T-helper 17 cell (primary cell): ENCODE measurements at places on chromosomes 1 and 21. TPM values are rescaled to one million over a fixed set of nuclear protein-coding genes. Genes with fewer than 3 reads are reported as not detected.

GRCh38 chr21:37374027-37374426, 7.5 kb downstream of the DYRK1A start:
- peak overlapping the region; percentile 61 for H3K27ac ChIP-seq
- H3K4me1 ChIP-seq, result peaks cover 78% of the 10 kb centered on the region
- no peak for DNase-seq
- peak overlapping the region; percentile 43 for H3K4me3 ChIP-seq
- H3K27me3 ChIP-seq, result no peaks in the 10 kb centered on the region
- no peaks in the 10 kb centered on the region for H3K36me3 ChIP-seq

GRCh38 chr1:40739455-40740008, 44.1 kb upstream of the KCNQ4 start:
- no peaks in the 10 kb centered on the region for H3K27me3 ChIP-seq
- H3K36me3 ChIP-seq, result peaks cover 10% of the 10 kb centered on the region
- no peak overlapping the region for H3K4me3 ChIP-seq
- no peak for DNase-seq
- no peak overlapping the region for H3K27ac ChIP-seq

GRCh38 chr1:224724566-224724965, 108.4 kb downstream of the CNIH3 start:
- H3K27ac ChIP-seq, result no peak overlapping the region
- peaks cover 4% of the 10 kb centered on the region for H3K36me3 ChIP-seq
- DNase-seq, result no peak
- H3K4me3 ChIP-seq, result no peak overlapping the region

DNA sequence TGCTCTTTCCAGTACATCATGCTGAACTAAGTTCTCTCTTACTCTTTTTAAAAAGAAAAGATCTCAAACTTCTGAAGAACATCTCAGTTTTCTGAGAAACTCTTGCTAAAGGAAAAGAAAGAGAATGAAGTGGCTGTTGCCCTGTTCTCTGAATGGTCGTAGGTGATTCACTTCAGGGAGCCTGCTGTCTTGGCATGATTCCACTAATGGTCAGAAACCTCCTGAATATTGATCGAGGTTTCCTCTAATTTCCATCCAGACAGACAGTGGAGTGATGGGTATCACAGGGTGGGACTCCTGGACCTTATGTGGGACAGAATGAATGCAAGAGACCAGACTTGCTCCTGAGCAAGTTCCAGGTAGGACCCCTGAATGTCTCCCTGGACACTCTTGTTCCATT, 2.5 kb downstream of the FCRL2 start:
- H3K4me1 ChIP-seq, result no peaks in the 10 kb centered on the region
- no peak overlapping the region for H3K4me3 ChIP-seq
- DNase-seq, result no peak
- no peak overlapping the region for H3K27ac ChIP-seq
- peaks cover 11% of the 10 kb centered on the region for H3K27me3 ChIP-seq

DNA sequence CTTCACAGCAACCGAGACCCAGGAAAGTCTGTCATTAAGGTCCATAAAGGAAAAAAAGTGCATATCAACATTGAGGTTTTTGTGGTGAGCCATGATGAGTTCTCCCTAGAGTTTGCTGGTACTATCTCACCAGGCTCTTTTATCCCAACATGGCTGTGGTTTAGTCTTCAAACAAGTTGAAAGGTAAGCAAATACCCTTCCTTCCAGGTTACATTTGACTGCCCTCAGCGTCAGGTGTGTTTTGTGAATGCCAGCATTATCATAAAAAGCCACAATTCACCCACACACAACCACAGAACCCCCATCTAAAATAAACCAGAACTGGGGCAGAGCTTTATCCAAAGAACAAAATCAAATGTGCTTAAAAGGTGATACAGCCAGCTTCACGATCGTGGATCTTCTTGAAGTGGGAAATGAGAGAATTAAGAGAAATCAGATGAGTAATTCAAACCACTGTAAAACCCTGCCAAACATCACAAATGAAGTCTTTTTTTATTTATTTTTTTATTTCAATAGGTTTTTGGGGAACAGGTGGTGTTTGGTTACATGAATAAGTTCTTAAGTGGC, 64.7 kb downstream of the SETD4 start:
- H3K27ac ChIP-seq, result no peak overlapping the region
- H3K27me3 ChIP-seq, result peaks cover 29% of the 10 kb centered on the region
- peaks cover 3% of the 10 kb centered on the region for H3K4me1 ChIP-seq
- no peak overlapping the region for H3K4me3 ChIP-seq

- peak overlapping the region; percentile 93 for H3K4me3 ChIP-seq
- peaks cover 18% of the 10 kb centered on the region for H3K4me1 ChIP-seq
- peaks cover 4% of the 10 kb centered on the region for H3K36me3 ChIP-seq
- DNase-seq, result peak; percentile 20
Observed at GRCh38 chr1:43454270-43455011, 710 bp upstream of the HYI start.

DNA sequence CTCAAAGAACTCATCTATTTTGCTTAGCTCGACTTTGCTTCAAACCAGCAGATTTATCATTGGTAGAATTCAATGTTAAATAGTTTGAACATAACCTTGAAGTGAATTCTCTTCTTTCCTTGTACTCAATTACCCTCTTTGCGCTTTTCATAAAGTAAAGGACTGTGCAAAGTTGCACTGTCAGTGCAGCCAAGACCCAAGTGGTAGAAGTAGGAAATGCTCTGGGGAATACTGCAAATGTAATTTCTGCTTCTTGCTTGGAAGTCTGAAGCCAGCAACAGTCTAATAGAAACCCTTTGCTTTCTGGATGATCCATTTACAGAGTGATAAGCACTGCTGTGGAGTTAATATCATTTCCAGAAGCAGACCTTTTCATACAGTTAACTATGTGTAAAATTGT, 936.7 kb upstream of the TMPRSS15 start:
- no peaks in the 10 kb centered on the region for H3K27me3 ChIP-seq
- DNase-seq, result no peak
- no peaks in the 10 kb centered on the region for H3K4me1 ChIP-seq
- no peak overlapping the region for H3K27ac ChIP-seq
- no peak overlapping the region for H3K4me3 ChIP-seq

The CCDC190 gene
- not detected for total RNA-seq

The SLC27A3 gene
- total RNA-seq, result 7.4 TPM

The IGSF21 gene
- total RNA-seq, result not detected

DNA sequence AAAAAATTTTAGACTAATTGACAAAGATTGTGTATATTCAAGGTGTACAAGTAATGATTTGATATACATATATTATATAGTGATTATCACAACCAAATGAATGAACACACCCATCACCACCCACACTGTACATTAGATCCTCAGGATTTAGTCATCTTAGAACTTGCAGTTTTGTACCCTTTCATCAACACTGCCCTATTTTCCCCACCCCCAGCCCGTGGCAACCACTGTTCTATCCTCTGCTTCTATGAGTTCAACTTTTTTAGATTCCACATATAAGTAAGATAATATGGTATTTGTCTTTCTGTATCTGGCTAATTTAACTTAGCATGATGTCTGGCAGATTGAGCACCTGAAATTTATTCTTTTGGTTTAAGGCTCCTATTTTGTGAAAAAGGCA, 173.6 kb downstream of the IER5 start:
- H3K27me3 ChIP-seq, result peaks cover 16% of the 10 kb centered on the region
- H3K27ac ChIP-seq, result no peak overlapping the region
- H3K4me3 ChIP-seq, result no peak overlapping the region
- H3K4me1 ChIP-seq, result no peaks in the 10 kb centered on the region
- peaks cover 7% of the 10 kb centered on the region for H3K36me3 ChIP-seq

The LRRN2 gene
- not detected for total RNA-seq

The CZIB gene
- total RNA-seq, result 28.7 TPM

GRCh38 chr1:109757936-109758786, 5.6 kb downstream of the EPS8L3 start:
- peaks cover 8% of the 10 kb centered on the region for H3K27me3 ChIP-seq
- peaks cover 2% of the 10 kb centered on the region for H3K36me3 ChIP-seq
- DNase-seq, result no peak
- no peak overlapping the region for H3K4me3 ChIP-seq
- H3K27ac ChIP-seq, result no peak overlapping the region

DNA sequence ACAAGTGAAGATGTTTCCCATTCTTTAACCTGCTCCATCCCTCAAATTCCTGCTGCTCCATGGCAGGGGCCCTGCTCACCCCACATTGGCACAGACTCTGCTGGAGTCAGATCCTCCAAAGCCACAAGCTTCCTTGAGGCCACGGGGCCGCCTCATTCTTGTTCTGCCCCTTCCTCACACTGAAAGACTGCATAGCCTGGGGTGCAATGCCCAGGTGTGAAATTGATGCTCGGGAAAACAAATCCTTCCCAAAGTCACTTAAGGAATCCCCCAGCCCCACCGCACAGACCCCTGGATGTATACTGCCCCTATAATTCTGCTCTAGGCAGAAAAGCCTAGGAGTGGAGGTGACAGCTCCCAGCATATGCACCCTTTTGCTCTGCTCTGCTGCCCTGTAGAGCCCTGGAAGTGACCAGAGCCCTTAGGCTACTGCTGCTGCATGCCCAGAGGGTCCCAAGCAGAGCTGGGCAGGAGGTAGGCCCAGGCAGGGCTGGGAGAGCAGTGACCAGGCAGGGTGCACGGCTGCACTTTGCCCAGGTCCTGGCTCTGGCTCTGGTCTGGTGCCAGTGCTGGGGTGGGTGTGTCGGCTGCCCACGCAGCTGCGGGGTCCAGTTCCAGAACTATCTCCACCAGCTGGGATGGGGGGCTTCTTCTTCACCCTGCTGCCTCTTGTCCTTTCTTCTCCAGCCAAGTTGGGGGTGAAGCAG, 1.6 kb downstream of the HES2 start:
- peaks cover 63% of the 10 kb centered on the region for H3K27me3 ChIP-seq
- H3K4me1 ChIP-seq, result peaks cover 17% of the 10 kb centered on the region
- H3K4me3 ChIP-seq, result no peak overlapping the region
- no peak overlapping the region for H3K27ac ChIP-seq

DNA sequence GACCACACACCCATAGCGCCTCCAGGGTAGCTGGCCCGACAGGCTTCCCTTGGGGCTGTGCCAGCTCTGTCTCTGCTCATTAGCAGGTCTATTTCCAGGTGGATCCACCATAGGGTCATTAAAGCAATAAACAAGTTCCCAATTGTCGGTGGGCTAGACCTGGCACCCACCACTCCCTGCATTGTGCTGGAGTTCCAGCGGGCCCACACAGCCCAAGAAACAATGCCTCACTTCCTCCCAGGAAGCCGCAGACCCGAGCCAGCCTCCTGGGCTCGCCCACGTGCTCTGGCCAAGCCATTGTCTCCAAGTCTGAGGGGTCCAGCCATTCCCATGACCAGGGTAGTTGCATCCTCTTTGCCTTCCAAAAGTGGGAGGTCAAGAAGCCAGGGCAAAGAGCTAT, 27.5 kb upstream of the SOX13 start:
- no peak overlapping the region for H3K4me3 ChIP-seq
- H3K36me3 ChIP-seq, result no peaks in the 10 kb centered on the region
- H3K4me1 ChIP-seq, result no peaks in the 10 kb centered on the region
- DNase-seq, result no peak
- peak overlapping the region; percentile 56 for H3K27ac ChIP-seq

DNA sequence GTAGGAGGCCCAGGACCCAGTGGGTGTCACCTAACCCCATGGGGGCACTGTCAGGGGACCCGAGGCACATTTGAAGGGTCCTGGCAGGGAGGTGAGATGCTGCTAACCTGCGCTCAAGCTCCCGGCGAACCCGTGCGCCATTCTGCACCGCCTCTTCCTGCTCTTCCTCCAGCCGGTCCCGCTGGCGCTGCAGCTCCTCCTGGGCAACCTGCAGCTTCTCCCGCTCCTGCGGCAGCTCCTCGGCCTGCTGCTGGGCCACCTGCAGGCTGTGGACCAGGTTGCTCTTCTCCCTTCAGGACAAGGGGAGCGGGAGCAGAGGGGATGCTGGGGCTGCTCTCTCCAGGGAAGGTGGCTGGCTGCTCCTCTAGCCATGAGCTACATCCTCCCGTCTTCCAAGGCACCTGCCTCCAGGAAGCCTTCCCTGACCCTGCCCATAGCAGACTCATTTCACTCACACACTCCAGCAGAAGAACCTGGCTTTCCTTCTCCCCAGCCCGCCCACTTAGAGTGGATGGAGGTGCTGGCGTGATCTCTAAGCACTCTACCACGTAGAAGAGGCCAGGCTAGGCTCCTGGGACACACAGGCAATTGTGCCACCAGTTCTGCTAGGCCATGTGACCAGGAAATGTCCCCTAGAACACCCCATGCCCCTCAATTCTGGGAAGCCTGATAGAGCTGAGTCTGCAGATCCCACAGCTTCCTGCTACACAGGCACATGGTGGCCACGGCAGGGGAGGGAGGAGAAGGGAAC, 15.2 kb upstream of the NBPF1 start:
- no peak for DNase-seq
- H3K27ac ChIP-seq, result peak overlapping the region; percentile 67
- H3K27me3 ChIP-seq, result no peaks in the 10 kb centered on the region
- peaks cover 19% of the 10 kb centered on the region for H3K36me3 ChIP-seq

The BRWD1 gene
- 81.6 TPM for total RNA-seq

- no peaks in the 10 kb centered on the region for H3K36me3 ChIP-seq
- no peak for DNase-seq
- H3K4me1 ChIP-seq, result no peaks in the 10 kb centered on the region
- H3K27ac ChIP-seq, result no peak overlapping the region
- peaks cover 65% of the 10 kb centered on the region for H3K27me3 ChIP-seq
- H3K4me3 ChIP-seq, result no peak overlapping the region
Observed at GRCh38 chr1:88175120-88175630, 508.9 kb upstream of the PKN2 start.

The EXTL1 gene
- not detected for total RNA-seq

GRCh38 chr21:34092262-34092921, 19.0 kb downstream of the MRPS6 start:
- H3K36me3 ChIP-seq, result peaks cover 3% of the 10 kb centered on the region
- H3K4me3 ChIP-seq, result no peak overlapping the region
- H3K4me1 ChIP-seq, result peaks cover 22% of the 10 kb centered on the region
- no peak overlapping the region for H3K27ac ChIP-seq
- H3K27me3 ChIP-seq, result no peaks in the 10 kb centered on the region
- DNase-seq, result no peak

DNA sequence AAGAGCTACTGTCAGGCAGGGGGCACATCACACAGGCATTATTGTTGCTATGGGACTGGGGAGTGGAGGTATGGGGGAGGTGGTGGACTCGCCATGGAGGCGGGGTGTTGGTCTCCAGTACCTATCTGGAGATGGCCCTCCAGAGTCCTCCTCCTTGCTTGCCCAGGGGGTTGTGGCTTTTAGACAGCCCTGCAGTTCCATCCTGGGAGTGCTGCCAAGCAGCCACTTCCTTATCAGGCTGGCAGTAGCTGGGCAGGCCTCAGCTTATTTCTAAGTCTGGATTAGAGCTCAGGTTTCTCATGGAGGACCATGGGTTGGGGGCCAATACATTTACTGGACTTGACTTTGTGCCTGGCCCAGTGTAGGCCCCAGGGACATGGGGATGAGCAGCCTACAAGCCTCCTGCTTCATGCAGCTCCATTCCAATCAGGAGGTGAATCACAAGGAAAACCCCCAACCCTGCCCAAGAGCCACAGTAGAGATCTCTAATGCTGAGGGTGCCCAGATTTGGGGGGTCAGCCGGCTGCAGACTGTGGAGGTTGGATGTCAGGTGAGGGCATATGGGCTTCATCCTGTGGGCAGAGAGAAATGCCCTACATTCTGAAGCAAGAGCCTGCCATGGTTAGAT, 210.7 kb upstream of the EDN2 start:
- H3K27me3 ChIP-seq, result no peaks in the 10 kb centered on the region
- H3K27ac ChIP-seq, result no peak overlapping the region
- no peak for DNase-seq

The VPS72 gene
- 33.2 TPM for total RNA-seq
